ENCODE measurements at places on chromosomes 5 and 9.

- no peak for DNase-seq
Observed at GRCh38 chr9:110994771-110995241, 43.5 kb downstream of the LPAR1 start.

GRCh38 chr5:39176759-39177630 lies 42.4 kb downstream of the FYB1 start:
- DNase-seq: no peak

- DNase-seq: peak; percentile 92
Observed at GRCh38 chr9:96491079-96491879, 41.3 kb downstream of the HABP4 start.

GRCh38 chr9:3898461-3899218 lies 372.8 kb upstream of the RFX3 start:
- no peak for DNase-seq

GRCh38 chr5:32241034-32241783 lies 67.1 kb upstream of the GOLPH3 start:
- no peak for DNase-seq

GRCh38 chr5:142605611-142606010 lies 80.3 kb downstream of the FGF1 start:
- DNase-seq: no peak
